DMS 273 treated with DMSO at 0.1 percent for 48 hours (cell line): ENCODE measurements at places on chromosomes 2 and 18.

- no peak for DNase-seq
These were observed 64.2 kb upstream of the GREB1L start for GRCh38 chr18:21177822-21178221.

DNA sequence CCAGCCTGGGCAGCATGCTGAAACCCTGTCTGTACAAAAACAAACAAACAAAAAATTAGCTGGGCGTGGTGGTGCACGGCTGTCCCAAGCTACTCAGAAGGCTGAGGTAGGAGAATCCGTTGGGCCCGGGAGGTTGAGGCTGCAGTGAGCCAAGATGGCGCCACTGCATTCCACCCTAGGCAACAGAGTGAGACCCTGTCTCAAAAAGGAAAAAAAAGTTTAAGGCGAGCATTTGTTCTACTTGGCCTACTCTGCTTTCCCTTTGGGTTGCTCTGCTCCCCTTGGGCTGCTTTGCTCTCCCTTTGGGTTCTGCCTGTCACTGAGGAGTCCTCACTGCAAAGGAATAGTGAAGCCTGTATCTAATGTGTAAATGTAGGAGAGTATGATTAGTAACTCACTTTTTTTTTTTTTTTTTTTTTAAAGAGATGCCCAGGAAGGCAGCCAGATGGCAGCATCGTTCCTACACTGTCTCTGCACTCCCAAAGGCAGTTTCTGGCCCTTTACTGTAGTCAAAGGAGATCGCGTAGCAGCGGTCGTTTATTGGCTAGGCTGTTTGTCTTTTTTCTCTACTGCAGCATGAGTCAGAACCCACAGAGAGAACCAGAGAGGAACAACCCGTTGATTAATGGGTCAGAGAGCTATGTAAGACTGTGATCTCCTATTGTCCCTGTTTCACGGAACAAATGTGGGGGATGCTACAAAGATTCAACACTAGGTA, 118.3 kb upstream of the CWC22 start:
- peak; percentile 64 for DNase-seq

DNA sequence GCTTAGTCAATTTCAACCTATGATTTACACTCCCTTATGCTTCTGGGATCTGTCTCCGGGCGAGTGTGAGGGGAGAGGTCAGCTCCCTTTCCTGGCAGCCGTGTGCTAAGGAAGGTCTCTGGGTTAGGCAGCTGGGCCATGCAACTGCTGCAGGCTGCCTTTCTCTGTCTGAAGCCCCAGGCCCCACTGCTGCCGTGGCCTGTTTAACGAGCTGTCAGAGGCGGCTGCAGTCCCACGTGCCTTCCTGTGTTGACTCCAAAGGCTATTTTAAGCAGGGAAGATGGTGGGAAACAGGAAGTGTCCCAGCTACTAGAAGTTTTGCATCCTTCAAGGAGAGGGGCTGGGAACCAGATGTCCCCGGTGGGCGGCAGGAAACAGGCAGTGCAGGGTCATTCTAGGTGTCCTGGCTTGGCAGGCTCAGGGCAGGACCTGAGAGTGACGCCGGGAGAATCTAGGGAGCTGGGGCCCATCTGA, 186.4 kb downstream of the TNS1 start:
- DNase-seq: no peak

DNA sequence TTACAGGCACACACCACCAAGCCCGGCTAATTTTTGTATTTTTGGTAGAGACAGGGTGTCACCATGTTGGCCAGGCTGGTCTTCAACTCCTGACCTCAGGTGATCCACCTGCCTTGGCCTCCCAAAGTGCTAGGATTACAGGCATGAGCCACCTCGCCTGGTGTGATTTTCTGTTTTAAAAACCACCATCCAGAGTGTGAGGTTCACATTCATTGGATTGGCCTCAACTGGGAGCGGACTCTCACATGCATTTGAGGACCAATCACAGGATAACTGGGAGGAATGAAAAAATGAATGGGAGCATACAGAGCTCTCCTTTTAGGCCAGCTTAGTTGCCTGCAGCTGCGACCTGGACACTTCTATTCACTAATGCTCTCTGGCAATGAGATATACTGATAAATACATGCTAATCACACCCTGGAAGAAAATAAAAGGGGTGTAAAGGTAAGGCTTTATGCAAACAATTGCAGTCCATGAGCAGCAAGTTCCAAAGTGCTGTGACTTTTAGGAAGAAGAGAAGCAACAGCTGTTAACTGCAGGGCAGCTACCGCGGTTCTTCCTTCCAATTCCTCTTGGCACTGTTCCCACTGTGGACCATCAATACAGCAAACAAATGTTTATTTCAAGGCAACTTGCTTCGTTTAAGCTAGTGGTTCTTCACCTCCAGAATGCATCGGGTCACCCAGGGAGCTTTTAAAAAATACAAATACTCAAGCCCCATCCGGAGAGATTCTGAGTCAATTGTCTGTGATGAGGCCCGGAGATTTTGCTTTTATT, 49.5 kb upstream of the FZD5 start:
- DNase-seq: no peak

- DNase-seq: no peak
These were observed 23.4 kb upstream of the REEP1 start for GRCh38 chr2:86360776-86361175.

GRCh38 chr2:238894226-238894949, 46.5 kb downstream of the TWIST2 start:
- DNase-seq: no peak

DNA sequence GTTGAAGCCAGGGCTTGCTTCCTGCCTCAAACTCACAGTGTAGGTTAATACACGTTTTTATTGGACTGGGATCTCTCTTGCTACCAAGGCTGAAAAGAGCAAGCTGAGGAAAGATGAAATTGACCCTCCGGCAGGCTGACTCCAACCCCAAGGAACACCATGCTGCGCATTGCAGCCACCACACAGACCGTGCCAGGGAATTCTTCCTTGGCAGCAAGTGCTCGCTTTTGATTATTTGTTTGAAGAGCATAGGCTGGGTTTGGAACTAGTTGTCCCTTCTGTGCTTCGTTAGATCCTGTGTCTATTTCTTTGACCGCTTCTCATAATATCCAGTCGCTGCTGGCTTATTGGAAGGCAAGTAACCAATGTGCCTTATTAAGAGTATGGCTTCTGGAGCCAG, 34.4 kb upstream of the DARS1 start:
- DNase-seq: no peak

GRCh38 chr2:194105358-194105757, 1551.7 kb upstream of the SLC39A10 start:
- no peak for DNase-seq

DNA sequence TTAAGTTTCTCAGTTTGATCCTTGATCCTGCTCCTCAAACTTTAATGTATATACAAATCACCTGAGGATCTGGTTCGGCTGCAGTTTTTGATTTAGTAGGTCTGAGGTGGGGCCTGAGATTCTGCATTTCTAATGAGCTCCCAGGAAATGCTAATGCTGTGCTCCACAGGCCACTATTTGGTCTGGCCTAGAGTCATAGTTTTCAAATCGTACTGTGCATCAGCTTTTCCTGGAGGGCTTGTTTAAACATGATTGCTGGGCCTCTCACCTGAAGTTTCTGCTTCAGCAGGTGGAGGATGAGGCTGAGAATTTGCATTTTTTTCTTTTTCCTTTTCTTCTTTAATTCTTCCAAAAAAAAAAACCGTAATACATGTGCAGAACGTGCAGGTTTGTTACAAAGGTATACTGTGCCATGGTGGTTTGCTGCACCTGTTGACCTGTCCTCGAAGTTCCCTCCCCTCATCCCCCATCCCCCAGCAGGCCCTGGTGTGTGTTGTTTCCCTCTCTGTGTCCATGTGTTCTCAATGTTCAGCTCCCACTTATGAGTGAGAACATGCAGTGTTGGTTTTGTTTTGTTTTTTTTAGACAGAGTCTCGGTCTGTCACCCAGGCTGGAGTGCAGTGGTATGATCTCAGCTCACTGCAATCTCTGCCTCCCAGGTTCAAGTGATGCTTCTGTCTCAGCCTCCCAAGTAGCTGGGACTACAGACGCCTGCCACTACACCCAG, 42.2 kb upstream of the CD28 start:
- DNase-seq: no peak

DNA sequence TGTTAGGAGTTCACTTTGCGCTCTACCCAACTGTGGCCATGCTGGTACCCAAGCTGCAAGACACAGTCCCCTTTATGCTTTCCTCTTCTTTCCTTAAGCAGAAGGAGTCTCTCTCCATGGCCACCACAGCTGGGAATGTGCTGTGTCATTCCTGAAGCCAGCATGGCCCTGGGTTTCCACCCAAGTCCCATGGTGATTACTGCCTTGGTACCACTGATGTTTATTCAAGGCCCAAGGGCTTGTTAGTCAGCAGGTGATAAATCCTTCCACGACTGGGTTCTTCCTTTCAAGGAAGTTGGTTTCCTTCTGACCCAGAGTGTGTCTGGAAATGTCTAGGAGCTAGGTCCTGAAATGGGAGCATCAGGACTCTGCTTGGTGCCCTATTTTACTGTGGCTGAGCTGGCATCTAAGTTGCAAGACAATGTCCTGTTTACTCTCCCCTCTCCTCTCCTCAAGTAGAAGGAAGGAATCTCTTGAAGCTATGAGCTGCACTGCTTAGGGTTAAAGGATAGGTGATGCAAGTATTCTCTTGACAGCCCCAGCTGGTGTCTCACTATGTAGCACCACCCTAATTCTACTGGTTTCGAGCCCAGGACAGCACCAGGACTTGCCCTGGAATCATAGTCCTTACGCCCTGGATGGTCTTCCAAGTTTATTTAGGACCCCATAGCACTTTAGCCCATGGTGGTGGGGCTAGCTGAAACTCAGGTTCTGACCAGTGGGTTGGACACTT, 18.7 kb upstream of the NUP35 start:
- DNase-seq: no peak

DNA sequence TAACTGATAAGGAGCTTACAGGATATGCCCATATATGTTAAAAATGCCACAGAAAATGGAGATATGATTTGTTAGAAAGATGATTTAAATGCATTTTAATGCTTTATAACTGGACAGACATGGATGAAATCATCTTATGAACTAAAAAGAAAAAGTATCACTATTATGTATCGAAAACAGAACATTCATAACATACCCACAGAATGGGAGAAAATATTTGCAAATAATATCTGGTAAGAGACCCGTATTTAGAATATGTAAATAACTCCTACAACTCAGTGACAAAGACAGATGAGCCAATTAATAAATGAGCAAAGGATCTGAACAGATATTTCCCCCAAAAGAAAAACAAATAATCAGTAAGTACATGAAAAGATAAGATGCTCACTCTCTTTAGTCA, 24.3 kb upstream of the MGAT5 start:
- DNase-seq: no peak
